ENCODE measurements at places on chromosomes 6 and 20. TPM values are rescaled to one million over a fixed set of nuclear protein-coding genes. Genes with fewer than 3 reads are reported as not detected.

The HLA-DQA2 gene
- polyA plus RNA-seq: not detected

The DEF6 gene
- 142 TPM for polyA plus RNA-seq

The PSORS1C2 gene
- not detected for polyA plus RNA-seq

The ADAT2 gene
- 1.1 TPM for polyA plus RNA-seq

The C6orf58 gene
- polyA plus RNA-seq: not detected

The TNFRSF6B gene
- polyA plus RNA-seq: not detected

The PPIL6 gene
- polyA plus RNA-seq: 0.24 TPM

The CNR1 gene
- polyA plus RNA-seq: not detected

DNA sequence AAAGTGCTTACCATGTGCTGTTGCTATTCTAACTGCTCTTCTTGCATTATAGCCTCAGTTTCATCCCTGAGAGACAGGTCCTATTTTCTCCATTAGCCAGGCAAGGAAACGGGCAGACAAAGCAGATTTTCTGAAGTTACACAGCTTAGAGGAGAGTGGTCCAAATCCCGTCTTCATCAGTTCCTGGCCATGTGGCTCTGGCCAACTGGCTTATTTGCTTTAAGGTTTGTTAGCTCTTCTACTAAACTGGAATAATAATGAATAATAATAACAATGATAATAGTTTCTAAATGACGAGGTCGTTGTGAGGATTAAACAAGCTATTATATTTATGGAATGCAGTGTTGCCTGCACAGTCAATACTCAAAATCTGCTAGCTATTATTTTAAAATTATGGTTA, 35.8 kb upstream of the BCAS1 start:
- no peak for DNase-seq

DNA sequence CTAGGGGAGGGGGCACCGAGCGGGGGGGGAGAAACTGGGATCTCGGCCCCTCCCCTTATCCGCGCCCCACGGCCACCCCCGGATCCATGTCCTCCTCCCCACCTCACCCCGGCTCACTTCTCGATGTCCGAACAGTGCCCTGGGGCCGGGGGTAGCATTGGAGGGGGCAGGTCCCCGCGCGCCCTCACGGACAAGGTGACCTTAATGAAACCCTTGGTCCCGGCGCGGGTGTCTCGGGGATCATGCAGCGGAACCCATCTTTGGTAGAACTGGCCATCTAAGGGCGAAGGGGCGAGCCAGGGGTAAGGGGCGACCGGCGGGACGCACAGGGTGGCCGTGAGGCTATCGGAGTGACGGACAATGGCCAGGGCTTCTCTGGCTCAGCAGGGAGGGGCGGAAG, 13.6 kb upstream of the SPAG4 start:
- DNase-seq: no peak

- DNase-seq: no peak
These were observed 276.5 kb upstream of the TCF21 start for GRCh38 chr6:133612459-133612858.

DNA sequence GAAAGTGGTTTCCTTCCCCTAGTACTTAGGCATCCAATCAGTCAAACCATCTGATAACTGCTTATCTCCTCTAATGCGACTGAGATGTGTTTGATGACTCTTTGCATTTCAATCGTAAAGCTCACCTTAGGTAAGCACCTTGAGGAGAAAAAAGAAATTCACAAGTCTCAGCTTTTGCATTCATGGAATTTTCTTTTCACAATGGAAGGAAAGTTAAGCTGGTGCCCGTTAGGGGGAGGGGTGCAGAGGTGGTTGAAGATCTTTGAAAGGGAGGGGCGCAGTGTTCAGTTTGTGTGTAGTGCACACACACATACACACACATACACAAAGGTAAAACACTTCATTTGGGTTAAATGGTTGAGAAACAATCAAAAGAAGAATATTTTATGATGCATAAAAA, 87.1 kb upstream of the SALL4 start:
- DNase-seq: no peak

DNA sequence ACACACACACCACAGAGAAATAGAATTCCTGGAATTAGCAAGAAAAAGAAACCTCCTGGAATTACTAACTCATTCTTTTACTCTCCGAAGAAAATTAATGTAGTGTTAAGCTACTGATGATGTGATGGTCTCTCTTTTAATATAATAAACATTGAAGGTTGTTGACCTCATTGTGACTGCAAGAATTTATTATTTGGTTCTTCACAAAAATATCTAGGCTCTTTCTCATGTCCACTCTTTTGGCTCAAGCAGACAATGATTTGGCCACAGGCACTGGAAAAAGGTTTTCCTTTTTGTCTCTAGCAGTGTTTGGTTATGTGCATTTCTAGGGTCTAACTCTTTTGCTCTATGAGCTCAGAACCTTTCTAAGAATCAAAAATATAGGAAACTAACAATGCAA, 811.9 kb downstream of the TENT5A start:
- DNase-seq: no peak

GRCh38 chr6:15062516-15063252, 183.2 kb upstream of the JARID2 start:
- DNase-seq: no peak

GRCh38 chr20:19407736-19408135, 195.3 kb downstream of the SLC24A3 start:
- DNase-seq: no peak
